ENCODE measurements at places on chromosomes 1 and 21.

GRCh38 chr1:156664767-156665411, 12.3 kb downstream of the NES start:
- DNase-seq = no peak

GRCh38 chr1:59422921-59423575, 126.2 kb downstream of the FGGY start:
- no peak for DNase-seq

GRCh38 chr21:44291078-44291935, 5.6 kb downstream of the AIRE start:
- no peak for DNase-seq

DNA sequence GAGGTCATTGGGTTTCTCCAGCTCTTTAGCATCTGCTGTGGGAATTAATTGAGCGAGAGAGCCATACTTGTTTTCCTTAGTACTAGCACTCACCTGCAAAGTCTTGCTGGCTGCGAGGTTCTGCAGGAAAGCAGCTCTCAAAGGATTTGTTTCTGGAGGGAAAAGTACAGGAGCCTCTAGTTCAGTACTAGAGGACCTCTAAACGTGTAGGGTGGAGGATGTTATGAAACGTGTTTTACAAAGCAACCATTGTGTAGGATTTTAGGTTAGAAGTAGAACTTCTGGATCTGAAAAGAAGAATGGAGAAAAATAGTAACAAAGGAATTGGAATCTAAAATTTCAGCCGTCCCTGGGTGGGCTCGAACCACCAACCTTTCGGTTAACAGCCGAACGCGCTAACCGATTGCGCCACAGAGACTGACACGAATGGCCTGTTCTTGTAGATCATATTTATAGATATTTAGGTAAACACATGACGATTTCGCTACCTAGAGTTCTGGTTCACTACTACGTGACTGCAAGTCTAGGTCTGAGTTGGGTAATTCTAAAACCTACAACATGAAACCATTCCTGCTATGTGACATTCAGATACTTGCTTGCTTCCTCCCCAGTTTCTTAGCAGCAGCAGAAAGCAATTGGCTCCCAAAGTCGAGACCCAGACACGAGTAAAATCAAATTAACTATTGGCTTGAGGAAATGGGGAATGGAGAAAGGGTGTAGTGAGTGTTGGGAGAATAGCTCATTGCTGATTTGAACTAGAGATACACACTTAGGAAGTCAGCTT, 60.2 kb upstream of the CFAP126 start:
- peak; percentile 82 for DNase-seq

DNA sequence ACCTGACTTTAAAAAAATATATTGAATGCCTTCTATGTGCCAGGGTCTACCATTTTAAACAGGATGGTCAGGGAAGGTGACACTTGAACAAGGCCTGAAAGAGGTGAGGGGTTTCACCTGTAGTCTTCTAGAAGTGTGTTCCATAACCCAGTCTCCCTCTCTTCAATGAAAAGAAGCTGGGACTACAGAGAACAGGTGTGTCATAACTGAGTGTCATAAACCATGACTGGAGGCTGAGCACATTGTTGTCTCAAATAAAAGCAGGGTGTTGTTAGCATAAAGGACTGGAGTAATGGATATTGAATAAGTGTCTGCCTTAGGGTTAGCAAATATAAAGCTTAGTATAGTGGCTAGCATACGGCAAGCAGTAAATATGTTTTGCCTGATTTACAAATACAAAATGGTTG, 65.4 kb downstream of the SYDE2 start:
- no peak for DNase-seq

DNA sequence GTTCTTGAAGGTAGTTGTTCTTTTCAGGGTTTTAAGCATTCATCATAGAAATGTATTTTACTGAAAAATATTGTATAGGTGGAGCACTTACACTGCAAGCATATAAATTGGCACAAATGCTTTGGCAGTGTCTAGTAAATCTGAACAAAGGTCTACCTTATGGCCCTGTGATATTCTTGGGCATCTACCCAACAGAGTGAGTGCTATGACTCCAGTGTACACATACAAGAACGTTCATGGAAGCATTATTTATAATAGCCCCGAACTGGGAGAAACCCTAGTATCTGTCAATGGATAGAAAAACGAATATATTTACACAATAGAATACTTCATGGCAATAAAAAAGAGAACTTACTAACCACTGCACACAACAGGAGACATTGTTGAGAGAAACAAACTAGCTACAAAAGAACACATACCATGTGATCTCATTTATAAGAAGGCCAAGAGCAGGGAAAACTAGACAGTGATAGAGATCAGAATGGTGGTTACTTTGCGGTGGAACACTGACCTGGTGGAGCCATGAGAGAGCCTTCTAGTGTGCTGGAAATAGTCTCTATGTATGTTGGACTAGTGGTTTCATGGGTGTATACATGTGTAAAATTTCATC, 96.0 kb downstream of the MAB21L3 start:
- no peak for DNase-seq

- no peak for DNase-seq
Measured at GRCh38 chr1:227541796-227542152, 21.6 kb upstream of the ZNF678 start.

DNA sequence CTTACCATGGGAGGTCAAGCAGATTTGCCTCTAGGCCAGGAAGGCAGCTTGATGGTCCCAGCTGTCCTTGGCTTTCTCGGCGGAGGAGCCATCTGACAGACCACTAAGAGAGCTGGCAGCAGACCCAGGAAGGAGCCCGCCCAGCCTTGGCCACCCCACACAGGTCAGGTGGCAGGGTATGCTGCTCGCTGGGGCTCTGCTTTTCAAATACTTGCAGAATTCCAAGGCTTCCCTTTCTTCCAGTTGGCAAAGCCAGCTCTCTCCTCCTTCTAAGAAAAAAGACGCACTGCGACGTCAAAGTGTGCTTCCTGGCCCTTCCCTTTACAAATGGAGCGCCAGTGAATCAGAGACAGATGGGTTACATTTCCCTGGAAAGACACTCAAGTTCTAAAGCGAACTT, 229.4 kb downstream of the CACNA1E start:
- DNase-seq = no peak

GRCh38 chr1:168260393-168260792, 20.3 kb upstream of the TBX19 start:
- DNase-seq = no peak

DNA sequence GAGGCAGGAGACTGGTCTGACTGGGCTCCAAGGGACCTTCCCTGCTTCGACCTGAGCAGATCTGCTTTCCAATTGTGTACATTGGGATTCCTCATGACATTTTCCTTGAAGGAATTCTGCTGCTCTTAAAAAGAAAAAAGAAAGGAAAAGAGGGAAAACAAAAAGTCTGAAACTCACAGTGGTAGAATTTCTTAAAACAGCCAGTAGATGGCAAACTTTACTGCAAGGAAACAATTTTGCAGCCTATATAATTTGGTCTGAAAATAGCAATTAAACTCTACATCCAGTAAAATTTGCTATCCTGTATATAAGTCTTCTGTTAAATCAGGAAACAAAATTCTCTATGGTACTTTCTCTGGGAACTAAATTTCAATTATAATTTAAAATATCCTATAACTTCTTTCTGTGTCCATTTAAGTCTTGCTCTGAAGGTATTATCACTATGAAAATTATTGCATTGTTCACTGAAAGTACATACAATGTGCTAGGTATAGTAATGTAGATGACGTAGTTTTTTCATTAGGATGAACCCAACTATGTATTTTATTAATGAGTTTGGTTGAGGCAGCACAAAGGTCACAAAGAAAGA, 59.8 kb downstream of the CRB1 start:
- DNase-seq = no peak

GRCh38 chr1:117535821-117536220, 70.0 kb upstream of the TENT5C start:
- no peak for DNase-seq

GRCh38 chr1:25858906-25859789, at the start of gene AUNIP:
TSS of gene AUNIP (minus strand) at chr1:25859457. CDS start at chr1:25859357, 100 bp downstream.
- DNase-seq = peak; percentile 90

DNA sequence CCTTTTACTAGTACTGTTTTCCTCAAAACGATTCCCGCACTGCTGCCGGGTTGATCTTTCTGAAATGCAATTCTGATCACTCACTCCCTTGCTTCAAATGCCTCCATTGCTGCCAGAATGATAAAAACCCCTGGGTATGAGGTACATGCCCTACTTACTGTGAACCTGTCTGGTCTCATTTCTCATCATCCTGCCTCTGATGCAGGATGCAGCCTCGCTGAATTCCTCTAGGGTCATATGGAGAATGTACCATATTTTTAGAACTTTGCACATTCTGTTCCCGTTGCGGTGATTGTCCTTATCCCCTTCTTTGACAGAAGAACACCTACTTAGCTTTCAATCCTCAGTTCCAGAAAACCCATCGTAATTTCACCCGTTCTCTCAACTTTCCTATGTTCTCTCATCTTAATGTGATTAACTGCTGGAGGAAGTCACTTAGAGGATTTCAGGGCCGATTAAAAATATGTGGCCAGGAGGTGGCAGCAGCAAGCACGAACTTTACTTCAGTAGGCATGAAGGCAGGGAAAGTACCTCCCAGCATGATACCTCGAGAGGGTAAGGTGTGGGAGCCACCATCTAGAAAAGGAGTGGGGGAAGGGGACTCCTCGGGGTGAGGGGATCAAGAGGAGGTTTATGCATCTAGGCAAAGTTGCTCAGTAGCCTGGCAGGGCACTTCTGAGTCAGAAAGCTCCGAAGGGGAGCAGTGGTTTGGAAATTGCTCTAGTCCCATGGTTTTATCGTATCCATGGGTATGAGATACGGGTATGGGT, 361.5 kb upstream of the ZP4 start:
- peak; percentile 27 for DNase-seq

- peak; percentile 62 for DNase-seq
Measured at GRCh38 chr1:183022202-183023145, 746 bp upstream of the LAMC1 start.

DNA sequence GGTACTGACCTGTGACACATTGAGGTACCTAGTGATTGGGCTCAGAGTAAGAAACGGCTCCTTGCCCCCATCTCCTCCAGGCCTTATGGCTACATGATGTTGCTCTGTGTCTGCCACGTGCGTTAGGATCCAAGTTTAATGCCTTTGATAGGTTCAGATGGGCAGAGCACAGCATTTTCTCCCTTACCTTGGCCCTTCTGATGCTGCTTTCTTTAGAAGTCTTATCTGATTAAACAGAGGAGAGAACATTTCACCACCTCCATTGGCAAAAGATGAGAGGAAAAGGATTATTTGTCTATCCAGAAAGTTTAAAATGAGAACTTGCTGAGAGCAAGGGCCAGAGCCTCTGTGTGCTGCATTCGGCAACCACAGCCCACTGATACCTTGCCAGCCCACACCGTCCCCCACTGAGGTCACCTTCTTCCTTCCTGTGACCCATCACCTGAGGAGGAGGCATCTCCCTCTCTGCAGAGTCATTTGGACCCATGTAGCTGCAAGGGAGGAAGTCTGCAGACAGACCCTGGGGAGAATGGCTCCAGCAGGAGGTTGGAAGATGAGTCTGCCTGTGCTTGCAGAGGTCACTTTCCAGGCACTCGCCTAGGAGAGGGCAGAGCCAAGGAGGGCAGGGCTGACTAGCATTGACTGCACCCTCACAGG, 16.7 kb downstream of the SHISA4 start:
- DNase-seq = peak; percentile 5

DNA sequence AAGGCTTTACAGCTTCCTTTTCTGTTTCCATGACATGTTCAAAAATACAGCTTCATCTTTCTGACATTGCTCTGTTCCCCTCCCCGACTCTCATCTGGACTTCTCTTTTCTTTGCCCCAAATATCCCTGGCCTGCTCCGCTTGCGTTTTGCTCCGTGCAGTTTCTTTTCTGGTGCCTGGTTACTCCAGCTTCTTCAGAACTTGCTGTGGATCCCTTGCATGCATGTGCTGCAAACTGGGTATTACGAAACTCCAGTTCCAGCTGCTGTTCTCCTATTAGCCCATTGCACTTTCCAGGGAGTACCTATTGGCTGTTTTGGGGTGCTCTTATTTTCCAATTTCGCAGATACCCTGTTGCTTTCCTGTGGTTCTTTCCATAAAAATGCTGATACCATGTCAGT, 9.9 kb upstream of the NDC1 start:
- no peak for DNase-seq

DNA sequence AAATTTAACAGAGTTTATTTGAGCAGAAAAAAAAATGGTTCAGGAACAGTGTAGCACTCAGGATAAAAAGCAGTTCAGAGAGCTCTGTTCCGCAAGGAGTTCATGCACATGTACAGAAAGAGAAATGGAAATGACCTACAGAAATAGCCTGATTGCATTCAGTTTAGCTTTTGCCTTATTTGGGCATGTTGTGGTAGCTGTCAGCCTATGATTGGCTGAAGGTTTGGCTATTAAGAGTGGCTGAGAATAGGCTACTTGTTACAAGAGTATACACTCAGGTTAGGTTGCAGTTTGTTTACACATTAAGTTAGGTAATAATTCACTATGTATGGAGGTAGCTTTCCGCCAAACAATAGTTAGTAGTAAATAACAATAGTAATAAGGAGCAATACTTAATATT, 511.0 kb upstream of the TMPRSS15 start:
- no peak for DNase-seq

DNA sequence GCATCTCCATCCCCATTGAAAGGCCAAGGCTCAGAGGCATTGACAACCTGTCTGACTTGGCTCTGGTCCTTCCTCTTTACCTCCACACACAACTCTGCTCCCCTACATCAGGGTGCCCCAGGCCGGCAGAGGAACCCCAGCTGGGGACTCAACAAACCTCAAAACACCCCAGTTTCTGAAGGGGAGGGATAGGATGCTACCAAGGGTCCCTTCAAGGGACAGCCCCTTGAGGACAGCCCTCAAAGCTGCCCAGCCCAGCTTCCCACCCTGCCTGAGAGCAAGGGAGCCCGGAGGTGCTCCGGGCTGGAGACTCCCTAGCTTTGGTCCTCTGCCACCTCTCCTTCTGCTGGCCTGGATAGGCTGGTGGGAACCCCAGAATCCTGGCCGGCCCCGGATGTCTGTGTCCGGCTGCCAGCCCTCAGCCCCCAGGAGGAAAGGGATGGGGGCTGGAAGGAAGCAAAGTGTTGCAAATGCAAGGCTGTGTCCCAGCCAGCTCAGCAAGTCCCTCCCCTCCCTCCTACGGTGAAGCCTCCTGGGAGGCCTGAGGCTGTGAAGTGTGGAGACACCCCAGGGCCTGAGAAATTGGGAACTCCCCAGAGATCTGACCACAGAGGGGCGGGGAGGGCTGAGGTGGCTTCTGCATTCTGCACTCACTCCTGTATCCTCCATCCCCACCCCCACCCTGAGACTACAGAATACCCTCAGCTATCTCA, 1.1 kb upstream of the MARCKSL1 start:
- DNase-seq = peak; percentile 63

- DNase-seq = no peak
Measured at GRCh38 chr1:156148216-156148615, 5.2 kb upstream of the SEMA4A start.

GRCh38 chr1:236913371-236914037, 90.7 kb downstream of the MT1HL1 start:
- peak; percentile 5 for DNase-seq

Measured in activated CD4-positive, alpha-beta T cell treated with anti-CD3 and anti-CD28 coated beads, Interleukin-2, amount 50 U/mL, for 16 hours (primary cell).